ENCODE measurements at places on chromosomes 2 and 18. TPM values are rescaled to one million over a fixed set of nuclear protein-coding genes. Genes with fewer than 3 reads are reported as not detected.

The NAT8 gene
- not detected for total RNA-seq

The CNGA3 gene
- not detected for total RNA-seq

The IGFBP2 gene
- total RNA-seq: 0.84 TPM

The ZAP70 gene
- total RNA-seq: 180 TPM

The VWC2L gene
- not detected for total RNA-seq

The FECH gene
- 34.9 TPM for total RNA-seq

GRCh38 chr2:189363559-189363958, 77.7 kb upstream of the WDR75 start:
- H3K4me1 ChIP-seq: no peaks in the 10 kb centered on the region
- H3K36me3 ChIP-seq: no peaks in the 10 kb centered on the region
- no peaks in the 10 kb centered on the region for H3K27me3 ChIP-seq
- DNase-seq: no peak
- H3K27ac ChIP-seq: no peak overlapping the region
- H3K4me3 ChIP-seq: no peak overlapping the region

- no peaks in the 10 kb centered on the region for H3K4me1 ChIP-seq
- no peak overlapping the region for H3K27ac ChIP-seq
- H3K4me3 ChIP-seq: no peak overlapping the region
- H3K36me3 ChIP-seq: no peaks in the 10 kb centered on the region
- no peak for DNase-seq
Measured at GRCh38 chr18:40752316-40752715, 1202.7 kb upstream of the PIK3C3 start.

- H3K27ac ChIP-seq: no peak overlapping the region
- DNase-seq: no peak
- no peaks in the 10 kb centered on the region for H3K36me3 ChIP-seq
- H3K27me3 ChIP-seq: peaks cover 4% of the 10 kb centered on the region
- no peak overlapping the region for H3K4me3 ChIP-seq
- no peaks in the 10 kb centered on the region for H3K4me1 ChIP-seq
Measured at GRCh38 chr2:219442256-219443015, 7.8 kb downstream of the SPEG start.

GRCh38 chr18:49178321-49178720, 227.6 kb upstream of the SMAD7 start:
- no peak overlapping the region for H3K4me3 ChIP-seq
- no peaks in the 10 kb centered on the region for H3K36me3 ChIP-seq
- no peaks in the 10 kb centered on the region for H3K27me3 ChIP-seq
- no peaks in the 10 kb centered on the region for H3K4me1 ChIP-seq

- no peak for DNase-seq
- H3K27me3 ChIP-seq: no peaks in the 10 kb centered on the region
- no peaks in the 10 kb centered on the region for H3K4me1 ChIP-seq
- H3K27ac ChIP-seq: no peak overlapping the region
Measured at GRCh38 chr2:182482511-182482910, 55.7 kb upstream of the PDE1A start.

GRCh38 chr2:207390302-207391095, 139.3 kb upstream of the CREB1 start:
- H3K4me1 ChIP-seq: no peaks in the 10 kb centered on the region
- H3K27ac ChIP-seq: no peak overlapping the region
- no peak overlapping the region for H3K4me3 ChIP-seq
- no peak for DNase-seq

DNA sequence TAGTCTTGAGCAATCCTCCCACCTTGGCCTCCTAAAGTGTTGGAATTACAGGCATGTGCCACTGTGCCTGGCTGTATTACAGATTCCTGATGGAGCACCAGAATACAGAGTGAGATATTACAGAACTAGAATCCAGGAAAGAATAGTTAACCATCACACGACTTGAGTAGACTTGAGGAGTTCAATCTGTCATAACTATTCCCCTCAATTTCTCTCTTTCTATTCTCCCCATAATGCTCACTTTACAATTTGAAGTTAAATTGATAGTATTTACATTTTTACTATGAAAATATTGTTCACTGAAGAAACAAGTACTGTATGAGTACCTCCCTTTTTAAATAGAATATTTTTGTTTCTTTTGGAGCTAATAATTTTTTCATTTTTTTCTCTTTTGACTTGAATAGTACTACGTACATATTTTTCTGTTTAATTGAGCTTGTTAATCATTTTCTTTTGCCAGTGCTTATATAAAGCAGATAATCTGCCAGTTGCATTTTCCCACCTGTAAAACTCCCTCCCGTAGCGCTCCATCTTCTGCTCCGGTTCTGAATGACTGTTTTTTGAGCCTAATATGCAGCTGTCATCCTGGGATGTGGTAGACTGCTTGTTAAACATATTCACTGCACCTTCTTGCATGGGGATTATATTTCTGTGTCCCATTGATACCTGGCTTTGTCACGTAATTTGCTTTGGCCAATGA, 105.5 kb downstream of the MYCN start:
- H3K27me3 ChIP-seq: no peaks in the 10 kb centered on the region
- H3K4me3 ChIP-seq: no peak overlapping the region
- H3K27ac ChIP-seq: no peak overlapping the region
- H3K36me3 ChIP-seq: no peaks in the 10 kb centered on the region

- no peaks in the 10 kb centered on the region for H3K36me3 ChIP-seq
- H3K27me3 ChIP-seq: no peaks in the 10 kb centered on the region
- no peak overlapping the region for H3K4me3 ChIP-seq
- H3K27ac ChIP-seq: no peak overlapping the region
- H3K4me1 ChIP-seq: peaks cover 4% of the 10 kb centered on the region
- DNase-seq: no peak
Measured at GRCh38 chr2:44247924-44248323, 27.4 kb upstream of the SLC3A1 start.

DNA sequence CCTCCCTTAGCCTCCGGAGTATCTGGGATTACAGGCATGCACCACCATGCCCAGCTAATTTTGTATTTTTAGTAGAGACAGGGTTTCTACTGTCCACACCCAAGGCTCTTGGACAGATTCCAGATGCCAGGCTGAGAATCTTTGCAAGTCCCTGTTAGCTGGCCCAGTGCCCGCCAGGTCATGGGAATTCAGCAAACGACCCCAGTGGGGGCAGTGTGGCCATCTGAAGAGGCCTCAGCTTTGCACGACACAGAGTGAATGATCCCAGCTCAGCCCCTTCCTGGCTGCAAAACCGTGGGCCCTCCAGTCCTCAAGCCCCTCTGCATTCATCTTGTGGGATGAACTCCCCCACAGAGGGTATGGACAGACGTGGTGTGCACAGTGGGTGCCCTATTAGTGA, 179.5 kb upstream of the ID2 start:
- H3K4me3 ChIP-seq: no peak overlapping the region
- H3K4me1 ChIP-seq: no peaks in the 10 kb centered on the region
- no peaks in the 10 kb centered on the region for H3K27me3 ChIP-seq
- H3K27ac ChIP-seq: no peak overlapping the region
- H3K36me3 ChIP-seq: no peaks in the 10 kb centered on the region

DNA sequence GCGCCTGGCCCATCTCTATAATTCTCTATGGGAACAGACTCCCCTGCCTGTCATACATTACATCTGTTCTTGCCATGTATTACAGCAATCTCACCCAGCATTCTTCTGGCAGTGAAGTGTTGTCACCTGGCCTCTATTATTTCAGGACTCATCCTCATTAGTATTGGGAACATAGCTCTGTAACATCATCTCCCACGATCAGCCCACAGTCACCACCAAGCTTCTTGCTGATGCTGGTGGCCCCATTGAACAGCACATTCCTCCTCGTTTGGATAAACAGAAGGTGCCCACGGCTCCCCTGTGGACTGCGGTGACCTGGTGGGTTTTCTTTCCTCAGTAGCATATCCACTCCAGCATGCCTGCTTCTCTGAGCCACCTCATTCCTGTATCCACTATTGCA, 21.5 kb downstream of the CHCHD5 start:
- no peak for DNase-seq
- no peaks in the 10 kb centered on the region for H3K36me3 ChIP-seq
- H3K4me3 ChIP-seq: no peak overlapping the region
- no peak overlapping the region for H3K27ac ChIP-seq

GRCh38 chr2:71974846-71975245, 172.8 kb downstream of the CYP26B1 start:
- H3K36me3 ChIP-seq: no peaks in the 10 kb centered on the region
- H3K4me1 ChIP-seq: no peaks in the 10 kb centered on the region
- DNase-seq: no peak
- no peak overlapping the region for H3K4me3 ChIP-seq
- H3K27me3 ChIP-seq: no peaks in the 10 kb centered on the region
- no peak overlapping the region for H3K27ac ChIP-seq

DNA sequence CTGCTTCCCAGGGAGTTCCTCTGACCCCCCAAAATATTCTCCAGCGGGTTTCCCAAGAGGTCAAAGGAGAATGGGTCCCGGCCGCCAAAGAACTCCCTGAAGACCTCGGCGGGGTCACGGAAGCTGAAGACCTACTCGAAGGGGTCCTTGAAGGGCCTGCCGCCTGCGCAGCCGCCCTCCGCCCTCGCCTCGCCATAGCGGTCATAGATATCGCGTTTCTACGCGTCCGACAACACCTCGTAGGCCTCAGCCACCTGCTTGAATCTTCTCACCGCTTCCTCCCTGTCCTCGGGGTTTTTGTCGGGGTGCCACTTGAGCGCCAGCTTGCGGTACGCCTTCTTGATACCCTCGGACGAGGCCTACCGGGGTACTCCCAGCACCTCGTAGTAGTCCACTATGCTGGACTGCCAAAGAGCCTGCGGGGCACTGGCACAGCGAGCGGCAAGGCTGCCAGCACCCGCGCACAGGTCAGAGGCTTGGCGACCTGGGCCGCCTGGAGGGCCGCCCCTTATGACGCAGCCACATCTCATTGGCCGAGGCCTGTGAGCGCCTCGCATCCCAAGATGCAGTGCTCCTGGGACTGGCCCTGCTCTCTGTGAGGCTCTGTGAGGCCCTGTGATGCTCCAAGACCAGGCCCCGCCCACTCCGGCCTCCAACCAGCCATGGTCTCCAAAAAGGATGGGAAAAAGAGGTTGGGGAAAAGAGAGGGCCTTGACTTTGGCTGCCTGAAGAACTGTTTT, 5.0 kb upstream of the UGT1A1 start:
- no peaks in the 10 kb centered on the region for H3K4me1 ChIP-seq
- H3K27ac ChIP-seq: no peak overlapping the region
- H3K36me3 ChIP-seq: no peaks in the 10 kb centered on the region
- no peaks in the 10 kb centered on the region for H3K27me3 ChIP-seq
- DNase-seq: no peak
- no peak overlapping the region for H3K4me3 ChIP-seq

DNA sequence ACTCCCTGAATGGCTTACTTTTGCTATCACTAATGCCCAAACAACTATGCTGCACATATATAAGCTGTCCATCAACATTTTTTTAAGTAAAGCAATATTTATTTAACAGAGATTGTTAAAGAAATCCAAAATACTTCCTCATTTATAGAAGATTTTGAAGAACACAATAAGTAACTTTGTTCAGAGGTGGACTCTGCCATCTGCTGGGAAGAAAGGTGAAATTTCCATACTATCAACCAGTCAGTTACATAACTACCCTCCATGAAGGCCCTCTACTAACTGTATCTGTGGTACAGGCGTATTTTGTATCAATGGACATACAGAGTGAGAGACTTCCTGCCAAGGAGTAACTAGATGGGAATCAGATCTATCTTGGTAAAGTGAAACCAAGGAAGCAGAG, 106.0 kb downstream of the DTNB start:
- no peaks in the 10 kb centered on the region for H3K4me1 ChIP-seq
- H3K36me3 ChIP-seq: no peaks in the 10 kb centered on the region
- H3K27ac ChIP-seq: no peak overlapping the region
- no peak overlapping the region for H3K4me3 ChIP-seq

DNA sequence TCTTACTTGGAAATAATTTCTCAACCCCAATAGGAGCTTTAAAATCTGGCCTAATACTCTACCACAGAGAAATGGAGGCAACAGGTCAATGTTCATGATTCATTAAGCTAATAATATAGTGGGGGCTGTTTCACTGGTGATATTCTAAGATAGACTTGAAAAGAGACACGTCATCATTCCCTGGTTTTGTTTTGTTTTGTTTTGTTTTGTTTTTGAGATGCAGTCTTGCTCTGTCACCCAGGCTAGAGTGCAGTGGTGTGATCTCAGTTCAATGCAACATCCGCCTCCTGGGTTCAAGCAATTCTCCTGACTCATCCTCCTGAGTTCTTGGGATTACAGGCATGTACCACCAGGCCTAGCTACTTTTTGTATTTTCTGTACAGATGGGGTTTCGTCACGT, 37.5 kb upstream of the SOS1 start:
- no peak overlapping the region for H3K4me3 ChIP-seq
- no peak overlapping the region for H3K27ac ChIP-seq
- DNase-seq: no peak
- no peaks in the 10 kb centered on the region for H3K4me1 ChIP-seq
- no peaks in the 10 kb centered on the region for H3K27me3 ChIP-seq

DNA sequence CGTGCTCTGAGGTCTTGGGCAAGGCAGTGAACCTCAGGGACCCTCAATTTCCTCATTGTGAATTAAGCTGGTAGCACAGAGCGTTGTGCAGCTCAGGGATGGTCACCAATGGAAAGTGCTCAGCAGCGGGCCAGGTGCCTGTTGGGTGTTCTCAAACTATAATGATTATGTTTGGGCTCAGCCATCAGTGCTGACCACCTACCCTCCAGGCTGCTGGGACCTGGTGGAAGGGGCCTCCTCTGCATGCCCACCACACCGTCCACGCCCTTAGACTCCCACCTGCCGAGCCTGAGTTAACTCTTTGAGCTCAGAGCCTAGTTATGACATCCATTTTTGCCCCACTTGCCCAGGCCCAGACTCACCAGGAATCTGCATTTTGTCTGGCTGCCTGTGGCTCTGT, 35.0 kb downstream of the GLI2 start:
- H3K36me3 ChIP-seq: no peaks in the 10 kb centered on the region
- no peaks in the 10 kb centered on the region for H3K4me1 ChIP-seq
- H3K27me3 ChIP-seq: no peaks in the 10 kb centered on the region

GRCh38 chr2:76039505-76039904, 328.8 kb upstream of the GCFC2 start:
- no peaks in the 10 kb centered on the region for H3K36me3 ChIP-seq
- no peaks in the 10 kb centered on the region for H3K27me3 ChIP-seq
- no peak overlapping the region for H3K27ac ChIP-seq
- DNase-seq: no peak

DNA sequence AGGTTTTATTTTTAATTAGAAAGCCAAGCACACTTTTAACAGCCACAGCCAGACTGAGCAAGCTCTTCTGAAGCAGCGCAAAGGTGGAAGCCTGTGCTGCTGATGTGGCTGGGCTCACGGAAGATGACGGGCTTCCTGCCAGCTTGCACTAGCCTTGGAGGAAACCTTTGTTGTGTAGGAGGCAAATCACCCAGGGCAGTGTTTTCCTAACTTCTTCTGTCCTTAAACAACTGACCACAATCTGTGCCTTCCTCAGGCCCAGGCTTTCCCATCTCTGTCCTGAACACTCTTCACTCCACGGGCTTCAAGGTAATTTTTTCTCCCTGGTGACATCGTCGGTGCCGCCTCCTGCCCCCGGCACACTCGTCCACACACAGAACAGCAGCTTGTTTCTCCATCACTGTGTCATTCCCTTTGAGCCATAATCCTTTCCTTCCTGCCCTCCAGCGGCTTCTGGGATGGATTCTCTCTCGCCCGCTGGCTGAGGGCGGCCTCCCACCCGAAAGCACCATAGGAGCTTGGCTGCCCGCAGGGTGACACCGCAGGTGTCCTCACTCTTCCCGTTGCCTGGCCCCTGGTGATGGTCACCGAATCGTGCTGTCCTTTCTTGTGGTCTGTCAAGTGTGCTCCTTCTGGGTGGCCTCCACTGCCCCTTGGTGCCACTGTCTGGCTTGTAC, 31.1 kb upstream of the INHBB start:
- H3K27ac ChIP-seq: no peak overlapping the region
- H3K4me3 ChIP-seq: no peak overlapping the region
- no peaks in the 10 kb centered on the region for H3K27me3 ChIP-seq
- DNase-seq: peak; percentile 47
- peaks cover 9% of the 10 kb centered on the region for H3K4me1 ChIP-seq
- H3K36me3 ChIP-seq: no peaks in the 10 kb centered on the region

GRCh38 chr2:19362094-19362754, 3.8 kb upstream of the OSR1 start:
- peak; percentile 52 for DNase-seq
- H3K4me3 ChIP-seq: peak overlapping the region; percentile 61
- no peaks in the 10 kb centered on the region for H3K36me3 ChIP-seq

Data from CD8-positive, alpha-beta memory T cell (primary cell).